Left forelimb (tissue), 1 donor: ENCODE measurements at places on chromosomes 5 and 9.

- no peak for DNase-seq
Observed at GRCh38 chr9:113349445-113350094, at the start of gene BSPRY. BSPRY (plus strand) TSS chr9:113349541; CDS start chr9:113349580, 39 bp downstream.

- DNase-seq = peak; percentile 65
Observed at GRCh38 chr9:29212397-29213387, 1639.4 kb upstream of the C9orf72 start.

GRCh38 chr5:11878814-11879213 is 25.4 kb downstream of the CTNND2 start:
- no peak for DNase-seq

DNA sequence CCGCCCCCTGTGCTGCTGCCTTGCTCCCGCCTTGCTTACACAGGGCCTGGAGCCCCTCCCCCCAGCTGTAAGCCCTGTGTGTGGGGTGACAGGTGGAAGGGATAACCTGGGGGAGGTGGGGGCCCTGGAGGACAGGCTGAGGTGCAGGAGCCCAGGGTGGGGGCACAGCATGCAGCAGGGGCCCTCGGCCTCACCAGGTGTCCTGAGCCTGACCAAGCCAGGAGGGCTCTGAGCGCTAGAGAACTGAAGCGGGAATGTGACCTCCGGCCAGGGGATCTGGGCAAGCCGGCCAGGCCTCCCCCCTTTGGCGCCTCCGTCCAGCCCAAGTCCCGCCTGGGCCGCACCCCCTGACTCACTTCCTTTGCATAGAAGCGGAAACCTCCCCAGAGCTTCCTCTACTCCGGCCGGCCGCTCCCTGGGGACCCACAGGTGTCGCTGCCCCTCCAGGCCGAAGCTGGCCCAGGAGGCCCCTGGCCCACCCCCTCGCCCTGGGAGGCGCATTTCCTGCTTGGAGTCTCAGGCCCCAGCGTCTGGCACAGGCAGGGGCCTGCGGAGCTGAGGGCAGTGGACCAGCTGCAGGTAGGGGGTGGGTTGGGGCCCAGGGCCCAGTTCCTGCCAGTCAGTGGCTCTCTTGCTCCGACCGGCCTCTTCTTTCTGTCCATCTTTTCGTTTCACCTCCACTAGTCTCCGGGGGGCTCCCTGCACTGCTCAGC is at the start of gene TOR4A:
TOR4A (plus strand) TSS at position 398 of the 713 bp plus-strand sequence. CDS start 964 bp downstream, outside the sequence.
- peak; percentile 76 for DNase-seq

GRCh38 chr5:167271511-167271910 is 1019.9 kb upstream of the WWC1 start:
- no peak for DNase-seq

- DNase-seq = no peak
Observed at GRCh38 chr5:178385496-178385890, 152.9 kb upstream of the PHYKPL start.

DNA sequence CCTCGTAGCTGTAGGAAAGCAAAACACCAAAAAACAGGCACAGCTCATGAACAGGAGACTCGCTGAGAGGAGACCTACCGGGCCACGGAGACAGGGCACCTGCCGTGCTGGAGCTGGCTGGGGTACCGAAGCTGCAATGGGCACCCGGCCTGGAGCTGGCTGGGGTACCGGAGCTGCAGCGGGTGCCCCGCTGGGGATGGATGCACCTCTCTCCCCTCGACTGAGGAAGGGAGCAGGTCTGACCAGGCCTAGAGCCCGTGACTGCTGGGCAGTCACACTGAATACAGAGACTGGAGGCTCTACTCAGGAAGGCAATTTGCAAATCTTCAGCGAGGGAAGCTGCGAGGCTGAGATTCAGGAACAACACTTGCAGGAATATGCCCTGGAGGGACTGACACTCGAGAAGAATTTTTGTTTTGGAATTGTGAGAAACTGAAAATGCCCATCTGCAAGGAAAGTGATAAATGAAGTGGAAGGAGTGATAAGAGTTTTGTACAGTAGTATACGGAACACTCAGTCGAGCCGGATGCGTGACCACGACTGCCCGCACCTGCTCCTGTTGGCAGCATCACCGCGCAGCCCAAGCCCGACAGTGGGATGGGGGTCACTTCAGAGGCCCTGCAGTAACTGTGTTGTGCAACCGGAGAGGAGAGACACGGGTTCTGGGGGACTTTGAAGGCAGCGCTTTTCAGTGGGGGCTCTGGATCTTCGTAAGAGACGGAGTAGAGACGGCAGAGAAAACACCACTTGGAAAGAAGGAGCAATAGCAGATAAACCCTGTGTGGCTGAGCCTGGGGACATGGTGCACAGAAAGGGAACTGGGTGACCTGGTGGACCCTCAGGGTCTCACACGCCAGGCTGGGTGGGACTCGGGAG is 27.9 kb upstream of the LPCAT1 start:
- no peak for DNase-seq

DNA sequence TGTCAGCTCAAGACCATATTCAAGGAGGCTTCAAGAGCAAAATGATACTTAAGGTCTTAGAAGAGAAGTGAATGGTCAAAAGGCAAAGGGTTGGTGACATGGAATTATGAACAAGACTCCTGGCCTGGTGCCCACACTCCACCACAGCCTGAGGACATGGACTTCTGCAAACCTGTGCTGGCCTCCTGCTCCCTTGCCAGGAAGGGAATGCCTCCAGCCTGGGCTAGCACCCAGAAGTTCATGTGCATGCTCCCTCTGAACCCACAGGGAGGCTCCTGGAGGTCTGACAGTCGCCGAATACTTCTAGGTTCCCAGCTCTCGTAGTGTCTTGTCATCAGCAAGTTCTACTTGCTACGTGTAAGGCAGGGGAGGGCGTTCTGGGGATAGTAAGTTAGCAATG is 156.7 kb downstream of the FSTL4 start:
- DNase-seq = peak; percentile 36

DNA sequence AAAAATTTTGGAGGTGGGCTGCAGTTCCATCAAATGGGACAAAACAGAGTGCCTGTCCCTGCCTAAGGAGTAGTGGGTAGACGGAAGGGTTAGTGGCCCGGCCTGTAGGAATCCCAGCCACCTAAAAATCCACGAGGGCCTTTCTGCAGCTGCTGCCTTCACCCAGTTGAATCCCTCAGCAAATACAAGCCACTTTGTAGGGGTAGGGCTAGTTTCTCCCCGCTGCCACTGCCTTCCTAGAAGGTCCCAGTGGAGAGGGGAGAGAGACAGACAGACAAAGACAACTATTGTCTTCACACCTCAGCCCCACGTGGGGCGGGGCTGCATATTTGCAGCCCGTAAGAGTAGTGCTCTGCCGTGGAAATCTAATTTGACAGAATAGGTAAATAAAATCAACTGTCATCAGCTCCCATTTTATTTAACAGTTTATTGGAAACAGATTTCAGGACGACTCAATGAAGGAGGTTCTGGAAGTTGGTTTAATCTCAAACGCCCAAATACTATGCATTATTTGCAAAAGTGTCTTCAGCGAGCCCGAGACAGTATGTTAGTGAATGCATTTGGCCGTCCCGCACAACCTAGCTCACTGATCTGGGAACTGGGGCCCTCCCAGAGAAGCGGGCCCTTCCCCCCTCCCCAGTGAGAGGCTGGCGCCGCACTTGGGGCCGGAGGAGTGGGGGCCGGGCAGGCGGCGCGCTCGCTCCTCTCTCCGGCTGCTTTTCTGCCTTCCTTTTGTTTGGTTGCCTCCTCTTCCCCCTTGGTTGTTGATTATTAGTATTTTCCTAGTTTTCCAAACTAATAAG is 67.6 kb upstream of the TBCA start:
- no peak for DNase-seq

- no peak for DNase-seq
Observed at GRCh38 chr5:172828911-172829431, 5.1 kb upstream of the ERGIC1 start.

DNA sequence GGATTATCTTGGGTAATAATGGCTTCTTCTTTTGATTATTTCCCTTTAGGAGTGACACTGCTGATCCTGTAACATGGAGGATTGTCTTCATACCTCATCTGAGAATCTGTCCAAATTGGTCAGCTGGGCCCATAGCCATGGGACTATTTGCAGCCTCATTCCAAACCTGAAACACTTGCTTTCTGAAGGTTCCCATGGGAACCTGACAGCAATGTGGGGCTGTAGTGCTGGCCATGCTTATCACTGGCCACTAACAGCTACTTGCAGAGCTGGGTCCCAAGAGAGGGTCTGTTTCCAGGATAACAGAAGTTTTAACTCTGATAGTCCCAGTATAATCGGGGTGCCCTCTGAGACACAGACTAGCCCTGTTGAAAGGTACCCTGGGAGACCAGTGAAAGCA is 87.4 kb downstream of the KIAA1958 start:
- DNase-seq = no peak

- DNase-seq = no peak
Observed at GRCh38 chr5:107806705-107807104, 136.0 kb upstream of the EFNA5 start.

DNA sequence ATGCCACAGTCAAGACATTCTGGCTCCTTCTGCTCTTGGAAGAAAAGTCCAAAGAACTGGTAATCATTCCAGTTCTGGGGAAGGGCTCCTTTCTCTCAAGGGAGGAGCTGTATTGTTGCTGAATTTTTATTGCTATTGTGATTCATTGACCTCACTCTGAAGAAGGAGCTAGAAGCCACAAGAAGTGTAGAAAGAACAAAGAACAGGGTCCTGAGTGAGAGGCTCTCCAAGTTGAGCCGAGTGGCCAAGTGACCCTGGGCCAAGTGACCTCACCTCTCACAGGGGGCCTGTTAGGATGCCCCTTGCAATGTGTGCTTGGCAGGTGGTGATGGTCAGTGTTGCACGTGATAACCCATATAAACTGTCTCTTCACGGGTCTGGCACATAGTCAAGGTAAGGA is 173.3 kb downstream of the FGF18 start:
- DNase-seq = no peak

GRCh38 chr5:41707853-41708603 is 162.2 kb downstream of the OXCT1 start:
- DNase-seq = no peak

- no peak for DNase-seq
Observed at GRCh38 chr9:129007035-129007765, 20.9 kb downstream of the SH3GLB2 start.

- no peak for DNase-seq
Observed at GRCh38 chr9:131465401-131465800, 37.3 kb upstream of the POMT1 start.

DNA sequence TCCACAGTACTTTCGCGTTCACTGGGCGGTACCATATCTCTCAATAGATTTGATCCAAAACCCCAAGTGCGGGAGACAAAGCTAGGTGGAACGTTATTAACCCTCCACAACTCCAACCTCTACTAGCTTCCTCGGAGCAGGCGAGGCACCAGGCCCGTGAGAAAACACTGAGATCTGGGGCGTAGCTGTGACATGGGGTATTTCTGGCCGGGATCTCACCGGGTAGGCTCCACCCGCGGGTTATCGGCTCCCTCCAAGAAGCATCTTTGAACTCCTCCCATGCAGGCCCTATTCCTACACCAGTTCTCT is 350 bp upstream of the SLC25A46 start:
- DNase-seq = no peak

- DNase-seq = no peak
Observed at GRCh38 chr9:33106827-33107621, 30.6 kb upstream of the SMU1 start.

- no peak for DNase-seq
Observed at GRCh38 chr5:177146891-177147638, 13.5 kb downstream of the NSD1 start.

DNA sequence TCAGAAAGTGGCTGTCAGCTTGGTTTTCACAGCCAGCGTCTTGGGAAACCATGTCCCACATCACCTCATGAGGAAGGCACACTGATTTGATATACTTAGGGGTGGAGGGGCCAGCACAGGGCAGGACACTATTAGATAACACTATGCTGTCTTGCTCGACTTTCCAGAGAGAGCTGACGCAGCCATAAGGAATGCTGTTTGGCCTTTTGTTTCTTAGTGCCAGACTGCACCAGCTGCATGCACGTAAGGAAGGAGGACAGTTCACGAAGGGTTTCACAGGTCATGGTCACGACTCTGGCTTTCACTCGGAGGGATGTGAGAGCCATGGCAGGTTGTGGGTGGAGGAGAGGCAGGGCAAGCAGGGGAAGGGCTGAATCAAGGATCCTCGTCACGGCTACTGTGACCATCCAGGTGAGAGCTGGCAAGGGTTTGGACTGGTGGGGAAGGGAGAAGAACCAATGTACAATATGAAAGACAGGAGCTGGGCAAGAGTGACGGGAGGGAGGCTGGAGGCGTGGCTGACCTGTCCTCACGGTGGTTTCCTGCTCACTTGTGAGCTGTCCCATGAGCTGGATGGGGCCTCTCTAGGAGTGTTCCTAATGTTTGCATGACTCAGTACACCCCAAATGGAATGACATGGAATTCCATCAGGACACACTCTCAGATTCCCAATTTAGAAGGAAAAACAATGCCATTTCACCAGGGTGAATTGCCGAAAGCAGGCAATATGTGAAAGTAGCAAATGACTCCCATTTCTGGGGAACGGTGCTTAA is 61.7 kb downstream of the OTULIN start:
- DNase-seq = no peak

GRCh38 chr9:125744616-125745015 is 2.6 kb upstream of the PBX3 start:
- DNase-seq = no peak

GRCh38 chr9:38094165-38094564 is 25.1 kb upstream of the SHB start:
- DNase-seq = no peak

DNA sequence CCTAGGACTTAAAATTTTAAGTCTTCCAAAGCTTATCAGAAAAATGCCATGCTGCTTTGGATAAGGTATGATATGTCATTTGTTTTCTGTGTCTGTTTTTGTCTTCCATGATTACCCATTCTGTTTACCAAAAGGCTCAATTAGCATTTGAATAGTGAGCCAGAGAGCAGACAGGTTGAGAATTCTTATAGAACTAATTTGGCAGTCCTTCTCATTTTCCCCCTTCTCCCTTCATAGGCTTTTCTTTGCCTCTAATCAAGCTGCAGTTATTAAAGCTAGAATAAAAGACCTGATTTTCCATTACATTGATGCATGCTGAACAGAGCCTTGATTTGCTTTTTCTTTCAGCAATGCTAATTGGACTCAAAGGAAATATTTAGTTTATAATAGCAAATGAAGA is 993.0 kb downstream of the MAT2B start:
- DNase-seq = no peak
